ENCODE measurements at places on chromosomes 7 and 10.

- no peak for DNase-seq
Observed at GRCh38 chr7:24336461-24336860, 52.5 kb downstream of the NPY start.

DNA sequence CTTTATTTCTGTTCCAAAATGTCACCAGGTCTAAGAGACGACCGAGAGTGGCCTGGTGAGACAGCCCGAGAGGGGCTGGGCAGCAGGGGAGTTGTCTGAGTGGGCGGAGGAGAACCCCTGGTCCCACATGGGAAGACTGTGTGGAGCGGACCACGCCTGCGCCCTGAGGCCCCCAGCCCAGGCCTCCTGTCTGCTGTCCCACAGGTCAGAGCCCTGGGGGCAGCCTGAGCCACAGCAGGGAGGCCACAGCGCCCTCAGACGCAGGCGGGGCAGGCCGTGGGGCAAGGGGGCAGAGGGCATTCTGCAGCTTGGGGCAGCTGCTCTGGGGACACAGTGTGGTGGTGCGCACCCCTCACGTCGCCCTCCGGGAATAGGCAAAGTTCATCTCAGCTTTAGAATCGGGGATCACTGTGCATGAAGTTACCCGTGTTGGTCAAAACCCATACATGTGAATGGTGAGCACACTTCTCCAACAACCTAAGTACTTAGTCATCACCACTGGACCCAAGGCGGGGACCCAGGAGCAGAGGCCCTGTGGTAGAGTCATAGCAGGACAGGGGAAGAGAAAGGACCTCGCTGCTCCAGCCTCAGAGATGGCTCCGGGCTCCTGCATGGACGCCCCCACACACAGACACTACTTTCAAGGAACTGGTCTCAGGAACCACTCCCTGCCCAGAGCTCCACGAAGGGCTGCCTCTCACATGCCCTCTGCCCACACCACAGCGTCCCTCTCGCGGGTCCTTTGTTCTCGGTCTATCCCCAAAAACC lies 214.7 kb downstream of the ELFN1 start:
- no peak for DNase-seq

DNA sequence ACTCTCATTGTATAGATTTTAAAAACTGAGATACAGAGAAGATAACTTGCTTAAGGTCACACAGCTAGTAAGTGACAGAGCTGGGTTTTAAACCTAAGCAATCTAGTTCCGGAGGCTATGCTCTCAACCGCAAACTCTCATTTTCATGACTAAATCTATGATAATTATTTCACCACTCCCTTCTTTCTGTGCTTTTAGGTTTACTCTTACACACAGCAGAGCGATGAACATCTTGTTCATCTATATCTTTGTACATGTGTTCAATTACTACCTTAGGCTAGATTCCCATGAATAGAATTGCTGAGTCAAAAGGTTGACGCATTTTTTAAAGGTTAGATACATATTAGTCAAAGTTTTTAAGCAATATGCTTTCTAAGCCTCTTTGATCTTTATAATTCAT lies 154.8 kb downstream of the CHN2 start:
- no peak for DNase-seq

DNA sequence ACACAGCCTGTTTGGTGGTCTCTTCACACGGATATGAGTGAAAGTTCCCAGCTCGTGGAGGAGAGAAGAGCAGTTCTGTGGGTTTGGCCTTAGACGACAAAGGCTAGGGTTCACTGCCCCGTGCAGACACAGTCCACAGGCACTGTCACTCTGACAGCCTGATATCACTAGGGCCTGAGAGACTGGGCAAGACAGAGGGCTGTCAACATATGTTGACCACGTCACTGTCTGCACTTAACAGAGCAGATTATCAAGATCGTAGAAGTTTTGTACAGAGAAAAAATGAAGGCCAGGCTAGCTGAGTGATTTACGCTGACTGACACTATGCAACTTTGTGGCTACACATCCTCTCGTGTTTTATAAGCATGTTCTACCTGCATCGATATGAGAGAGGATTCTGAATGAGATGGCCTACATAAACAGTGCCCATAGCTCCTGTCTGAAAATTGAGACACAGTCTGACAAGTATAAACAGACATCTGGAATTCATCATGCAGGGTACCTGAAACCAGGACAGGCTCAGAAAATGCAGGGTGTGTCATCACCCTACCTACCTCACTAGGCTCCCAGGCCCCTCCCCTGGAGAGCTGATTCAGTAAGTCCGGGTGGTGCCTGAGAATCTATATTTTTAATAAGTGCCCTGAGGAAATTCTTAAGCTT lies 120.0 kb downstream of the SGMS1 start:
- DNase-seq = no peak

- no peak for DNase-seq
Observed at GRCh38 chr7:81627536-81628287, 142.1 kb downstream of the HGF start.

Measured in ACHN (cell line).